Left cardiac atrium (tissue), 4 donors: ENCODE measurements at places on chromosomes 16 and 17. TPM values are rescaled to one million over a fixed set of nuclear protein-coding genes. Genes with fewer than 3 reads are reported as not detected.

- no peak for DNase-seq
Observed at GRCh38 chr16:56946767-56947603, 14.8 kb upstream of the CETP start.

DNA sequence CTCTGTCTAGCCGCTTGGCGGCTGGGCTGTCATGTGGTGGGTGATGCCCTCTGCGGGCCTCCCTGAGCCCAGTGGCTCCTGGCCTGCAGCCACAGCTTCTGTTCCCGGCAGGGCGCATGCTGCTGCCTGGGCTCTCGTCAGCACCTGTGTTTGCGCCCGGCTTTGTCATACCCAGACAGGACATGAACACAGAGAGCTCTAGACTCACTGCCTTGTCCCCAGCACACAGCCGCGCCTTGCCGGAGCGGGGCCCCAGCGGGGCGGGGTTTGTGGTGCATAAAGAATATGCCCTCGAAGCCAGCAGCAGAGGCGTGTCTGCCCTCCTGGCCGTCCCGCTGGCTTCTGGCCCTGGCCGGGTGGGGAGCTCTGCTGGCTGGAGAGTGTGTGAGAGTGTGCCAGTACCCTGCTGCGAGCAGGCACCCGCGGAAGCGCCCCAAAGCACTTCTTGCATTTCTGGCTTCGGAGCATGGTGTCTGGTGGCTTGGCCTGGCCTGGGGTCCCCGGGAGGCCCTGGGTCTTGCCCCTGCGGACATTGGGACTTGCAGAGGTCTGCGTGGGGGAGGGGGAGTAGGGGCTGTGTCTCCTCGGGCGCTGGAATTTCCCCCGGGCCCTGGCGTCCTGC, 14.4 kb downstream of the ASPSCR1 start:
- peak; percentile 76 for DNase-seq

The PYY gene
- not detected for total RNA-seq

DNA sequence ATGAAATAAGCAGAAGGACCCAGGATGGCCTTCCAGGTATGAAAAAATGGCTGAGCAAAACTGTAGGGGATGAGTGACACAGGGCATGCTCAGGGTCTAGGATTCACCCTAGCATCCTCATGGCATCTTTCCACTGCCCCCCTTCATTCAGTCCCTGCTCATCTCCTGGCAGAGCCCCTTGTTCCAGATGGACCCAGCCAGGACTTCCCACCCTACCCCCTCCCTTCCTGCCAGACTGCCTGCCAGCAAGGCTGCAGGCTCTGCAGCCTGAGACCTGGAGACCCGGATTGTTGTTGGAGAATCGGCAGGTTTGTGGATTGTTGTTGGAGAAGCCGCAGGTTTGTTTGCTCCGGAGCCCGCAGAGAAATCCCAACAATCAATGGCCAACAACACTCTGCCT, 6.6 kb downstream of the SEZ6 start:
- no peak for DNase-seq

DNA sequence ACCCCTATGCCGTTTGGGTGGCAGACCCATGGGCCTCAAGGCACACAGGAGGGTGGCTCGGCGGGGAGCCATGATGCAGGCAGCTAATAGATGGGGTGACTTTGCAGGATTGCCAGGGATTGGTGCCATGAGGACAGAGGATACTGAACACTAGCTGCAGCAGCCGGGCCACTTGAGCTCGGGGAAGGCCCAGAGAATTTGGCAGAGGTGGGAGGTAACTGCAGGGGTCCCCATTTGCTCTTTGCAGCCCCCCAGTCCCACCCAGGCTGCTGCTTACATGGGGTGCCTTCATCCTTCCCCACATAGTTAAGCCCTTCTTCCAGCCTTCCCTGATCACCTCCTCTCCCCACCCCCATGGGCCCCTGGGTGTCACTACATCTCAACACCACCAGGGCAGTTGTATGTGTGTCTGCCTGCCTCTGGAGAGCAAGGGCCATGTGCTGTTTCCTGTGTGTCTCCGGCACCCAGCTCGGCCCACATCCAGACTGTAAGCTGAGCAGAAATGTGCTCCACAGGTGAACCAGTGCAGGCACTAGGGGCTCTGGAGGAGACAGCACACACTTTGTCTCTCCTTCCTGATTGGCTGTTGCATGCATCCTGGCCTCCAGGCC, 52.0 kb downstream of the SREBF1 start:
- no peak for DNase-seq

GRCh38 chr17:74371653-74372147, 4.4 kb downstream of the GPR142 start:
- no peak for DNase-seq

GRCh38 chr17:44108440-44109311, 14.8 kb downstream of the HDAC5 start:
- peak; percentile 92 for DNase-seq

- DNase-seq = no peak
Observed at GRCh38 chr16:1445518-1446203, 1.3 kb upstream of the CCDC154 start.

The KRT25 gene
- not detected for total RNA-seq

DNA sequence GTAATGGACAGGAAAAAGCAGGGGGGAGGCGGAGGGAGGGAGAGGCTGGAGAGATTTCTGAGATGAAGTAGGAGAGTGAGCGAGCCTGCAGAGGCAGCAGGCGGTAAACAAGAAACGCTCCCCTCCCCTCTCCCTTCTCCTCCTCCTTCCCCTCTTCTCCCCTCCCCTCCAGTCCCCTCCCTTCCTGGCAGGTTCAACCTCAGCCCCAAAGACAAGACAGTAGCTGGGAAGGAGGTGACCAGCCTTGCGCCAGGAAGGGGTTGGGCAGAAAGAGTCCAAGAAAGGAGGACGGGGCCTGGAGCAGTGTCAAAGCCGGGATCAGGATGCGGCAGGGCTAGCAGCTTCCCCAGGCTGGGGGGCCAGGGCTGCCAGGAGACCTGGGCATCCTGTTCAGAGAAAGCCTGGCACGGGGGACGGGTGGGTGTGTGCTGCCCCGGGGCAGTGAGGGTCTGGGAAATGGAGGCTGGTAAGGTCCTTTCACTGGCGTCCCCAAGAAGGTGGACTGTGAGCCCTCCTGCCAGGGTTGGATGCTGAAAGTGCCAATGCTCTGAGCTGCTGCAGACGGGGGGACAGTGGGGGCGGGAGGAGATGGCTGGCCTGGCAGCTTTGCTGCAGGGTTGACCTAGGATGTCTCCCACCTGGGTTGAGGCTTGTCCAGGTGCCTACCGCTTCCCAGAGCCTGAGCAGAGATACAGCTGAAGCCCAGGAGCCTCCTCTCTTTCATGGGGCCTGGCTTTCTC, 261.6 kb upstream of the TNRC6C start:
- DNase-seq = no peak

The ELP5 gene
- total RNA-seq = 68.3 TPM

- no peak for DNase-seq
Observed at GRCh38 chr17:4960279-4960922, 7.2 kb downstream of the SPAG7 start.

The FBXL19 gene
- 10.1 TPM for total RNA-seq

The SSTR5 gene
- 10.7 TPM for total RNA-seq

The TMEM220 gene
- total RNA-seq = 8.0 TPM

DNA sequence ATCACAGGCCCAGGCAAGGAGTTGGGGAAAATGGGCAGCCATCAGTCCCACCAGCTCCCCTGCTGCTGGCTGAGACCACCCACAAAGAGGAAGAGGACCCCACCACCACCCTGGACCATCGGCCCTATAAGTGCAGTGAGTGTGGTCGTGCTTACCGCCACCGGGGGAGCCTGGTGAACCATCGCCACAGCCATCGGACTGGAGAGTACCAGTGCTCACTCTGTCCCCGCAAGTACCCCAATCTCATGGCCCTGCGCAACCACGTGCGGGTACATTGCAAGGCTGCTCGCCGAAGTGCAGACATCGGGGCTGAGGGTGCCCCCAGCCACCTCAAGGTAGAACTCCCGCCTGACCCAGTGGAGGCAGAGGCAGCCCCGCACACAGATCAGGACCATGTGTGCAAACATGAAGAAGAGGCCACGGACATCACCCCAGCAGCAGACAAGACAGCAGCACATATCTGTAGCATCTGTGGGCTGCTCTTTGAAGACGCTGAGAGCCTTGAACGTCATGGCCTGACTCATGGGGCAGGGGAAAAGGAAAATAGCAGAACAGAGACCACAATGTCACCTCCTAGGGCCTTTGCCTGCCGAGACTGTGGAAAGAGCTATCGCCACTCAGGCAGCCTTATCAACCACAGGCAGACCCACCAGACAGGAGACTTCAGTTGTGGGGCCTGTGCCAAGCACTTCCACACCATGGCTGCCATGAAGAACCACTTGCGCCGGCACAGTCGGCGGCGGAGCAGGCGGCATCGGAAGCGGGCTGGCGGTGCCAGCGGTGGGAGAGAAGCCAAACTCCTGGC, 3.6 kb downstream of the ZNF646 start:
- no peak for DNase-seq

DNA sequence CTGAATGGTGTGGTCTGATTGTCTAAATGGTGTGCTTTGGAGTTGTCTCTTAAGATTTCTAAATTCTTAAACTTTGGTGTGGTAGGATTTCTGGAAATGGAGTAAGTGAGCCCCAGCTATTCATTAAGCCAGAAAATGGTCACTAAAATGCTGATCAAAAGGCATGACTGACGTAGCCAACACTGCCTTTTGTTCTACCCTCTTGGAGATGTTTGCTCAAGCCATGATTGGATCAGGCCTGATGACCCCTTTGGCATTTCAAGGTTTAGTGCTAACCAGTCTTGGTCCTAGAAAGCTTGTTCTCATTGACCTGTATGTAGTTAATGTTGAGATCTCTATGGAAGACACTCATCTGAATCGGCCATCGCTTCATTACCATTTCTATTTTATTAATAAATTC, 68.0 kb downstream of the KNOP1 start:
- DNase-seq = no peak

DNA sequence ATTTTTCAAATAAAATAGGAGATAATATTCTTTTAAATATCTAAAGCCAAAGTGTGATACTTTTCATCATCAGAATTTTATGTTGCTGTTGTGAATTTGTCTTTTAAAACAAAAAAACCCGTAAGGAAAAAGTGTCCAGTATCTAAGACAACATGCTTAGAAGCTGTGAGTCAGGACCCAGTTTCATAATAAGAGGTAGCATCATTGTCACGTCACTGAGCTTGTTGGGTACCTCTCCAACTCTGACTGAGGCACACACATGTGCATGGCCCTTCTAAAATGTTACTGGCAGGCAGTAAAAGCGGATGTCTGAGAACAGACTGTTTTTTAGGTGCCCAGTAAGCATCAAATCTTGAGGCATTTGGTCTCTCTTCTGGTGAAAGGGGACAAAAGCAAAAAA, 2.5 kb downstream of the CIAPIN1 start:
- DNase-seq = no peak

DNA sequence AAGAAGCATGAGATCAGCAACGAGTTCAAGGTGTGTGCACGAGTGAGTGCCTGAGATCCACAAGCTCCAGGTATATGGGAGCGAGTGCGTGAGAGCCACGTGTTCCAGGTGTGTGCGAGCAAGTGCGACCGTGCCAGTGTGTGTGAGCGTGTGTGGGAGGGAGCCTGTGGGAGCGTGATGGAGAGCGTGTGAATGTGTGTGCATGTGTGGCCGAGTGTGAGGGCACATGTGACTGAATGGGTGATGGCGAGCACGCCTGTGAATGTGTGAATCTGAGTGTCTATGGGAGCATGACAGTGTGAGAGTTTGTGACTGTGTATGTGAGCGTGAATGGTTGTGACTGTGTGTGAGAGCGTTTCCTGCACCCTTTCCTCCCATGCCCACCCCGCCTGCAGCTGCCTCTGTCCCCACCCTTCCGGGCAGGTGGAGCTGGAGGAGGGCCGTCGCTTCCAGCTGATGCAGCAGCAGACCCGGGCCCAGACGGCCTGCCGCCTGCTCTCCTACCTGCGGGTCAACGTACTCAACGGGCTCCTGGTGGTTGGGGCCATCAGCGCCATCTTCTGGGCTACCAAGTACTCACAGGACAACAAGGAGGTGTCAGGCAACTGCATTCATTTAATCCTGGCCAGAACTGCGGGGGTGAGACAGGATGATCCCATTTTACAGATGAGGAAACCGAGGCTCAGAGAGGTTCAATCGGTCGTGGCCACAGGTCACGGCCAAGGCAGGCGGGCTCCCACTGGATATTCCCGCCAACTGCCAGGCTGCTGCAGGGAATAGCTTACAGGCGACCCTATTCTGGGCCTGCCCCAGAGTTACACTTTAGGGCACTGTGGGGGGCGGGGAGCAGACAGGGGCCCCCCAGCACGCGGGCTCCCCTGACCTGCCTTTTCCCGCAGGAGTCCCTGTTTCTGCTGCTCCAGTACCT, 3.7 kb downstream of the TMC8 start:
- peak; percentile 58 for DNase-seq

The TEKT5 gene
- total RNA-seq = not detected

GRCh38 chr17:72152387-72152929, 31.6 kb downstream of the SOX9 start:
- DNase-seq = no peak

DNA sequence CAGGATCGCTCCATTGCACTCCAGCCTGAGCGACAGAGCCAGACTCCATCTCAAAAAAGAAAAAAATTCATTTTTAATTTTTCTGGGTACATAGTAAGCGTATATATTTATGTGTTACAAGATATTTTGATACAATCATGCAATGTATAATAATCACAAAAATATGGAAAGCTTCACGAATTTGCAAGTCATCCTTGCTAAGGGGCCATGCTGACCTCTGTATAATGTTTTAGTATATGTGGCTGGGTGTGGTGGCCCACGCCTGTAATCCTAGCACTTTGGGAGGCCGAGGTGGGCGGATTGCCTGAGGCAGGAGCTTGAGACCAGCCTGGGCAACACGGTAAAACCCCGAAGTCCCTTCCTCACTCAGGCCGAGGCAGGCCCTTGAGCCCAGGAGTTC, 16.9 kb downstream of the FBRS start:
- DNase-seq = no peak

The CNTNAP1 gene
- 4.7 TPM for total RNA-seq

GRCh38 chr16:50681021-50681885, at the start of gene SNX20:
TSS of gene SNX20 (minus strand) at chr16:50681312. CDS start at chr16:50677526, 3,786 bp downstream.
- no peak for DNase-seq

DNA sequence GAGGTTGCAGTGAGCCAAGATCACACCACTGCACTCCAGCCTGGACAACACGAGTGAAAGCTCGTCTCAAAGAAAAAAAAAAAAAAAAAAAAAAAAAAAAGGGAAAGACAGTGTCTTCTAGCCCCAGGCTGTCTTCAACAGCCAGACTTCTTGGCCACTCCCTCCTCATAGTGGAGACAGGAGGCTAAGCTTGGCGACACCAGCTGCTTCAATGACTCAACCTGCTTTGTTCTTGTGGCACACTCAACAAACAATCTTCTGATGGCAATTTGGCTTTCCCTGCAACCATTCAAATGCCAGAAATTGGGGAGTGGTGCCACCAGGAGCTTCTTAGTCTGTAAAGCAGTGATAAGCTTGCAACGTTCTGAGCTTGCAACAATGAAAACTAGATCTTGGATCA, 290.4 kb upstream of the DYNLRB2 start:
- DNase-seq = no peak

The KIF18B gene
- total RNA-seq = 0.16 TPM

The SCARF1 gene
- 17.7 TPM for total RNA-seq

DNA sequence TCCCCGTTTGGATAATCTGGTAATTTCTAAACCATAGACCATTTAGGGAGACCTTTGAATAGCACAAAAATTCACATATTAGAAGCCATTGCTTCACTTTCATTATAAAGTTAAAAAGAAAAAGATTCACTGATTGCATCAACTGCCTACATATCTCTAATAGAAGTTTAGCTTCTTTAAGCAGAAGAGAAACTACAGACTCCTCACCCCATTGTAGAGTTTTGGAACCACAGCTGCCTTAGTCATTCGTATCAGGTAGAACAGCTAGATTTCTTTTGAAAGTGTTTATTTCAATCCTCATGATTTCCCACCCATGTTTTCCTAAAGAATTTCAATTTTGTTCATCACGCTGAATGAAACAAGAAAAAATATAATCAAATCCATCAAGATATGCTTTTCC, 144.8 kb downstream of the CDH8 start:
- DNase-seq = no peak

The ELMO3 gene
- 1.0 TPM for total RNA-seq
